COLO829 (cell line): ENCODE measurements at places on chromosomes 1 and 21.

DNA sequence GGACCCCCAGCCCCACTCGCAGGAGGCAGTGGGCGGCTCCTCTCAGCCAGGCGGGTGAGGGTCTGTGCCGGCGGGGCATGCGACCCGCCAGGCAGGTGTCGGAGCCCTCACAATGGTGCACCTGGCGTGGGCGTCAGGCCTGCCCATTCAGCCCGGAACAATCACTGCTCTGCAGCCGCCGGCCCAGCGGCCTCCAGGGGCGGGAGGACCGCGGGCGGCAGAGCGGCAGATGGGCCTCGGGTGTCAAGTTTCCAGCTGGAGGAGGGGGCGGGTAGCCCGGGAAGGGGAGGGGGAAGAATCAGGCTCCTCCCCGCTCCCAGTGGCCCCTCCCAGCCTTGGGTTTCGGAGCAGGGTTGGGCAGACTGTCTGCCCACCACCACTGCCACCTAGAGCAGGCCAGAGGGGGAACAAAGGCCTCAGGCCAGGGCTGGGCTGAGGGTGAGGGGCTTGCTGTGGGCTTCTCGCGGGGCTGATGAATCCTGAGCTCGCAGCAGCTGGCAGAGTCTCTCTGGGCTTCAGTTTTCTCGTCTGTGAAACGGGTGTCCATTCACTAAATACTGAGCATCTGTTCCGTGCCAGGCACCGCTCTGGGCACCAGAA, 39.5 kb upstream of the CASZ1 start:
- peak; percentile 66 for DNase-seq

GRCh38 chr1:180642781-180643180, 11.0 kb downstream of the XPR1 start:
- no peak for DNase-seq

- no peak for DNase-seq
These were observed 13.3 kb upstream of the TRAF3IP3 start for GRCh38 chr1:209742409-209743144.

- no peak for DNase-seq
These were observed 32.0 kb downstream of the RSPH1 start for GRCh38 chr21:42463861-42464515.

DNA sequence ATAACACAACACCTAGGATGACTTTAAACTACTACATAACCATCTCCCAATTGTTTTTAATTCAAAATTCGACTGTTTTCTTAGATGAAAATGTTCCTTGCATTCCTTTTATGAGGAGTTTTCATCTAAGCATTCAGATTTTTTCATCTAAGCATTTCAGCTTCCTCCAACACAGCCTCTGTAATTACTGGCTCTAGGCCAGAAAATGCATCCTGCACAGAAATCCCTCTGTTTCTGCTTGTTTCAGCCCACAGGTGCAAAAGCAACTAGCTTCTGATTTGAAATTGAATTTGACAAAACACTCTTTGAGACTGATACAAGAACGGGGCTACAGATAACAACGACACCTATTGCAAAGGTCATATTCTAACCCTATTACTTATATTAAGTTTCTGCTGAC, 90.4 kb downstream of the RGS21 start:
- DNase-seq = no peak

GRCh38 chr1:173205146-173206051, 1.7 kb downstream of the TNFSF4 start:
- DNase-seq = peak; percentile 40

DNA sequence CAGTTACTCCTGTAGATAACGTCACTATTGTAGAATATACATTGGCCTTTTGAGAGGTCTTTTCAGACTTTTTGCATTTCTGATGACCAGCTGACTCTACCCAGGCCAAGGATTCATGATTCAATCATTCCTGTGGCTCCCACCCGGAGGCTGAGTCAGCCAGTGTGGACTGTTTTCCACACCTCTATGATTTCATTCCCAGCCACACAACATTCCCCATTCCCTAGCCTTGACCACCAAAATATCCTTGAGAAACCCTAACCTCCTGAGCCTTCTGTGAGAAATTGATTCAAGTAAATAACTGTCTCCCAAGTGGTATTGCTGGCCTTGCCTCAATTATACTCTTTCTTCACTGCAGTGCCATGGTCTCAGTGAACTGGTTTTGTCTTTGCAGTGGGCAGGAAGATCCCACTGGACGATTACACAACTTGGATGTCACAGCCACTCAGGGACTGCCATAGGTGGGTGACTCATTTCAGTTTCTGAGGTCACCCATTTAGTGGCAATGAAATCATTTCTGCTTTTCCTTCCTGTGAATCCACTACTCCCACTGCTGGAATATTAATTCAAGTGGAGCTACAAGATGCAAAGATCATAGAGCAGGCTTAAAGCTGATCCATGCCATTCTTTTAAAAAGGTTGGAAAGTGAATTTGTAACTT, 518.6 kb upstream of the ZP4 start:
- peak; percentile 74 for DNase-seq

DNA sequence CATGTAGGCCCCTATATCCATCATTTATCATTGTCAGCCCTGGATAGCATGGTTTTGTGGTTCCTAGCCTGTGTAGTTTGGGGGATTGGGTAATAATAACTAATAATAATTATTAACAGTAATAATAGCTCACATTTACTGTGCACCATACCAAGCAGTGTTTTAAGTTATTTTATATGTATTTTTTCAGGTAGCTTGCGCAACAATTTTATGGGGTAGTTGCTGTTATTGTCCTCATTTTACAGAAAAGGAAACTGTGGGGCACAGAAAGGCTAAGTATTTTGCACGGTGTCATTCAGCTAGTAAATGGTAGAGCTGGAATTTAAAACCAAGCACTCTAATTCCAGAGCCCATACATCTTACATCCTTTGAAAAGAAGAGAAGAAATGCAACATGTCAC, 179.8 kb downstream of the HS2ST1 start:
- DNase-seq = no peak

GRCh38 chr1:165869343-165869742, 41.9 kb downstream of the UCK2 start:
- DNase-seq = no peak

DNA sequence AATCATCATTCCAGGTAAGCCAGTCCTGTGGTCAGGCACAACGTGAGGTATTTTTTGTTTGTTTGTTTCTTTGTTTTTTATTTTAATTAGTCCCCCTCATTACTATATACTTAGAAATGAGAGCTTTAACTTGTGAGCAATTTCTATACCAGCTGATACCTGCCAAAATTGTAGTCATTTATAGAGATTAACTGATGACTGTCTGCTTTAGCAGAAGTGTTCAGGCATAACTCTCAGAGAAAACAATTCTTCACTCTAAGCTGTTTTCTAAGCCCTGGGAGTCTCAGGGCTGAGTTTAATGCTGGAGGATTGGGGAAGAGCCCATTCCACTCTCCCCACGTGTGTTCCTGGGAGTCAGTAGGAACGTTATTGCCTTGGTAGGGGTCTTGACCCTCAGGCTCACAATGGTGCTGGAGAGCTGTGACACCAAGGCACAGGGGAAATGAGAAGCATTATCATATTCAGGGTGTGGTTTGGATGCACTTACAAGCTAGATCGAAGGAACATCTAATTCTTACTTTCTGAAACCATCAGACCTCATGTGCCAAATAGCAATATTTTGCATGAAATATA, 168.2 kb downstream of the CLIC6 start:
- no peak for DNase-seq

GRCh38 chr1:7567376-7567775, 203.7 kb upstream of the VAMP3 start:
- no peak for DNase-seq

- no peak for DNase-seq
These were observed 3.9 kb upstream of the TP53BP2 start for GRCh38 chr1:223849352-223850254.

- no peak for DNase-seq
These were observed 64.6 kb downstream of the SIK1 start for GRCh38 chr21:43362321-43362791.

GRCh38 chr1:166869318-166870099, 6.6 kb downstream of the TADA1 start:
- no peak for DNase-seq

GRCh38 chr1:212853658-212854057, 4.4 kb upstream of the FLVCR1 start:
- no peak for DNase-seq

- no peak for DNase-seq
These were observed 133.6 kb downstream of the TGFBR3 start for GRCh38 chr1:91752324-91752723.

- no peak for DNase-seq
These were observed 2.6 kb downstream of the IKBKE start for GRCh38 chr1:206472886-206473285.

GRCh38 chr1:116299248-116299647, 73.8 kb upstream of the ATP1A1 start:
- no peak for DNase-seq

DNA sequence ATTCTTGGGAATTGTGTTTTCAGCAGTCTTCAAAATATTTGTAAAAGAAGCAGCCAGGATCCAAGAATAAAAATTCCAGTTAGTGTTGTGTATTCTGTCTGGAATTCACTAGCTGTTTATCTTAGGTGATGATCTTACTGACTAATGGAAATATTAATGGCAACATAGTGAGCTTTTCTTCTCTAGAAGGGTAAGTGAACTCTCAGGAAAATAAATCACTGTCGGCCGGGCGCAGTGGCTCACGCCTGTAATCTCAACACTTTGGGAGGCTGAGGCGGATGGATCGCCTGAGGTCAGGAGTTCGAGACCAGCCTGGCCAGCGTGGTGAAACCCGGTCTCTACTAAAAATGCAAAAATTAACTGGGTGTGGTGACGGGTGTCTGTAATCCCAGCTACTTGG, 87.4 kb upstream of the KIF1B start:
- DNase-seq = no peak

DNA sequence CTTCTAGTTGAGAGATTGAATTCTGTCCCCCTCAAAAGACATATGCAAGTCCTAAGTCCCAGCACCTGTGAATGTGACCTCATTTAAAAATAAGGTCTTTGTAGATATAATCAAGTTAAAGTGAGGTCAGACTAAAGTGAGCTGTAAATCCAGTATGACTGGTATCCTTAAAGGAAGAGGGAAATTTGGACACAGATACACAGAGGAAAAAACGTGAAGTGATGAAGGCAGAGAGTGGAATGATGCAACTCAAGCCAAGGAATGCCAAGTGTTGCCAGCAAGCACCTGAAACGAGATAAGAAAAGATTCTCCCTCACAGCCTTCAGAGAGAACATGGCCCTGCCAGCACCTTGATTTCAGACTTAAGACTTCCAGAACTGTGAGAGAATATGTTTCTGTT, 444.7 kb upstream of the VAMP3 start:
- no peak for DNase-seq

DNA sequence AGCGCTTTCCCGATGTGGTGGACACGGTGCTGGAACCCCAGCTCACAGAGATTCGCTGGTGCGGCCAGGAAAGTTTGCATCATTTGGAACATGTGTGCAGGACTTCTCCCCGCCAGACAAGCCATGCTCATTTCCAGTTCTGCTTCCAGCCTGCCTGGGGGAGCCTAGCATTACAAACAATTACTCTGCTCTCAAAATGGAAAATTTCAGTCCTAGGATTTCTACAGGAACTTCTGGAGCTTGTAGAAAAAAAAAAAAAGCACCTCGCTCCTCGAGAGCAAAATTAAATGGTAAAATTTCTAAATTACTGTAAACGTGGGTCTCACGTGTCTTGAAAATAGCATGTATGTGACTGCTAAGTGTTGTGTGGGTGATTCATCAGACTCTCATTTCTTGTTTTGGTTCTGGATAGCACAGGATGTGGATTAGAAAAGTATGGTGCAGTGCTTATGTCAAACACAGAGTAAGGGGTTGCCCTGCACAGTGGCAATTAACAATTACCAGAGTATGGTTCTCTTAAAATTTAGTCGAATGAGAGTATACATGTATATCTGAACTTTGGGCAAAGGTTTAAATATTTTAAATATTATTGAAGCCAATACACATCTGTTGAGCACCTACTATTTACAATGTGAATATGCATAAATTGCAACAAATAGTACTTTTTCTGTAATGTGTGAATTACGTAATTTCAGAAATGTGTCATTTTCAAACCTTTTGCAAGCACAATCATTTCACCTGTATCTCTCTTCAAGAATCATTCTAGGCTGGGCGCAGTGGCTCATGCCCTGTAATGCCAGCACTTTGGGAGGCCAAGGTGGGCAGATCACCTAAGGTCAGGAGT, 61.8 kb upstream of the PTGFRN start:
- DNase-seq = no peak

- DNase-seq = no peak
These were observed 167.3 kb downstream of the PBX1 start for GRCh38 chr1:164726235-164726634.

GRCh38 chr1:154735804-154736168, 127.8 kb upstream of the ADAR start:
- DNase-seq = no peak

- DNase-seq = no peak
These were observed 19.2 kb downstream of the MAST2 start for GRCh38 chr1:45822644-45823043.

DNA sequence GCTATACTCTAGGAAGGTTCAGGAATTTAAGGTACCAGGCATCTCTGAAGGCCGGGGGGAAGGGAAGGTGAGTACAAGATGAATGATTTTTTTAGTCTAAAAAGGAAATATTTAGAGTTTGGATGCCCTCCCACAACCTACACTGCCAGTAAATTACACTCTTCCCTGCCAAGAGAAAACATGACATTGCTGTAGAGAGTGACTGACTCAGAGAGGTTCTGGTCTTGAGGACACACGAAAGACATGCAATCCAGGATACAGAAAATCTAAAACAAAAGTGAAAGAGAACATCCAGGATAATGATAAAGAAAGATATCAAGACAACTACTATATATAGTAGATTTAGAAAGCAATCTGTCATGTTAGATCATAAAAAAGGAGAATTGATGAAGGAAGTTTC, 200.5 kb downstream of the TYW3 start:
- DNase-seq = no peak

- DNase-seq = no peak
These were observed 27.5 kb downstream of the SLC9A1 start for GRCh38 chr1:27127419-27127818.

DNA sequence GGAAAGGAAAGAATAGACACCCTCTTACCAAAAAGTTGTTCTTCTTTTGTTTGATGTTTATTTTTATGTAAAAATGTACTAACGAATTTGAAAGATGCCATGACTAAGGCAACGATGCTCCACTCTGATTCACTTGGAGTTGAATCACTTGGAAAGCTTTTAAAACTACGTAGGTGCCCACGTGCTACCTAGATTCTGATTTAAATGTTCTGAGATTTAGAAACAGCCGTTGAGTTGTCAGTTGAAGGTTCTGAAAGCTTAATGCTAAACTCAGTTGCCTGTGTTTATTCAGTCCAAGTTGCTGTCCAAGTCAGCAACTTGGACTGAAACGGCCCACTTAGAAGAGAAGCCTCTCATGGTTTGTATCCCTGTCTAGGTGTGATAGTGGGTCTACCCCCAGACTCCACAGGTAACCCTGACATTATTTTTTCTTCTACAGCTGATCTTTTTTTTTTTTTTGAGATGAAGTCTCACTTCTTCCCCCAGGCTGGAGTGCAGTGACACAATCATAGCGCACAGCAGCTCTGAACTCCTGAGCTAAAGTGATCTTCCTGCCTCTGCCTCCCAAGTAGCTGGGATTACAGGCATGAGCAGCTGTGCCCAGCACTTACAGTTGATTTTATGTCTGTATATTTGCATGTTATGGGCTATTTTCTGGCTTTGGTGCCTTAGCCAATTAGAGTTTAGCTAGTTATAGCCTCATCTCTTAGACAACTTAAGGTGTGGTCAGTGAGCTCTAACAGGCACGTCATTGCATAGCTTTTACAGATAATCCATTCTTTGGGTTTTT, 1.4 kb upstream of the VAMP4 start:
- DNase-seq = peak; percentile 22

- DNase-seq = no peak
These were observed 21.3 kb downstream of the HMGCS2 start for GRCh38 chr1:119747451-119747850.
